ENCODE measurements at places on chromosomes 16 and 17.

DNA sequence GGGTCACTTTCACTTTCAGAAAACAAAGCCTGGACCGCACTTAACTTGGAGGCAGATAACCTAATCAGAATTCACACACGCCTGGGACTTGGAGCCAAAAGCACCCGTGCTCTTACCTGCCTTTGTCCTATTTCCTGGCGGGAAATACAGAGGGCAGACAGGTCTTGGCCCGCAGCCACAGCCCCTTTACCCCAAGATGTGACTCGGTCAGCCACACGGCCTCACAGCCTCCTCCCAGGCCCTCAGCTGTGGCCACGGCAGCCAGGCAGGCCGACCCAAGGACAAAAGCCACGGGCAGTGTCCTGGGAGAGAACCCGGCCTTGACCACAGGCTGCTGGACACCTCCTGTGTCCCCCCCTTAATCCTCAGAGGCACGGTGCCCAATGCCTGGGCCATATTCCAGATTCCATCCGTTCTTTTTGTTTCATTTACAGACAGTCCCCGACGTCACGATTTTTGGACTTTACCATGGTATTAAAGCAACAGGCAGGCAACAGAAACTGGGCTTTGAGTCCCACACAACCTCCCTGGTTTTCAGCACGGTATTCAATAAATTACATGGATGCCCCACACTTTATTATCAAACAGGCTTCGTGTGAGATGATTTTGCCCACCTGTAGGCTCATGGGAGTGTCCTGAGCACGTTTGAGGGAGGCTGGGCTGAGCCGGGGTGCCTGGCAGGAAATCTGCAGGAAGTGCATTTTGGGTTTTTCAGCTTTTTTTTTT is 30.1 kb upstream of the GAA start:
- DNase-seq: no peak

- DNase-seq: no peak
These were observed 116.5 kb downstream of the CMIP start for GRCh38 chr16:81560979-81561657.

GRCh38 chr17:15124264-15124595 is 140.9 kb downstream of the PMP22 start:
- no peak for DNase-seq

DNA sequence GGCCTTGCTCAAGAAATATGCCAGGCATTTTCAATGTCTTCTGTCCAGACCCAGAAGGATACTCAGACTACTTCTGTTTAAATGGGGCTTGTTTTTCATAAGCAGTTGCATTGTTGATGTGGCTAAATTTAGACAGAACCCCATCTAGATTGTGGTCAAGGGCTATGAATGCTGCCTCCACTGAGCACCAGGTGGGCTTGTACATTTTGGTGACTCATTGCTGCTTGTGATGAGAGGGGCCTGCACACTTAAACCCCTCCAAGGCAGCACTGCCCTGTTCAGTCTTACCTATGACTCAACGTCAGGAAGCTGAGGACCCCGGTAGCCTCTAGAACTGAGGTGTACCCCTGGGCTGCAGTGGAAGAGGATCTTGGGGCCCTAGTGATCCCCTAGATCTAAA is 144.0 kb downstream of the PRKCA start:
- DNase-seq: no peak

DNA sequence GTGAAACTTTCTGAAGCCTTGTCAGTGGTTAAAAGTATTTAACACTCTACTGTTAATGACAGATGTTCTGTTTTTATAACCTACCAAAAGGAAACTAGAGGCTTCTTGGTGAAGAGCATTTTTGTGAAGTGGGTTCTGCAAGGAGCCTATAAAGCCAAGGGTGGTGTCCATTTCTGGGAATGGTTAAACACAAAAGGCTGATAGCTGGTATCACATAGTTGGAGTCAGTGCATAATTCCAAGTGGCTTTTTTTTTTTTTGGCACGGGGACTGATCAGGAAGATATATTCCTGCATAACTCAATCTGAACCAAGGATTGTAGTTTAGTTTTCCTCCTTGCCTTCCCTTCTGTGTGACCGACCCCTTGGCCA is 27.6 kb upstream of the KPNB1 start:
- no peak for DNase-seq

DNA sequence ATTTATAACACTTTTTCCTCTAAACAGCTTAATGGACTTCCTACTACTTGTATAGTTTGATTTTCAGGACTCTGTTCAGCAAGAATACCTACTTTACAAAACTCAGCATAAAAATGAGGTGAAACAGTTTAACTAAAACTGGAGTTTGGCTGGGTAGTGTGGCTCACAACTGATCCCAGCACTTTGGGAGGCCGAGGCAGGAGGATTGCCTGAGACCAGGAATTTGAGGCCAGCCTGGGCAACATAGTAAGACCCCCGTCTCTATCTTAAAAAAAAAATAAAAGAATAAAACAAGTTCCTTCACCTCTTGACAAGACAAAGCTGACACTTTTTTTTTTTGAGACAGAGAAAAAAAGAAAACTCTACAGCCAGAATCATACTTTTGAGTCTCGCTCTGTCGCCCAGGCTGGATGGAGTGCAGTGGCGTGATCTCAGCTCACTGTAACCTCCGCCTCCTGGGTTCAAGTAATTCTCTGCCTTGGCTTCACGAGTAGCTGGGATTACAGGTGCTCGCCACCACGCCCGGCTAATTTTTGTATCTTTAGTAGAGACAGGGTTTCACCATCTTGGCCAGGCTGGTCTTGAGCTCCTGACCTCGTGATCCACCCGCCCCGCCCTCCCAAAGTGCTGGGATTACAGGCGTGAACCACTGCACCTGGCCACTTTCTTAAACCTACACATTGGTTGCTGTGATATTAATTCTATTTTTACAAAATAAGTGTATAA is 2.6 kb downstream of the PDF start:
- DNase-seq: no peak

DNA sequence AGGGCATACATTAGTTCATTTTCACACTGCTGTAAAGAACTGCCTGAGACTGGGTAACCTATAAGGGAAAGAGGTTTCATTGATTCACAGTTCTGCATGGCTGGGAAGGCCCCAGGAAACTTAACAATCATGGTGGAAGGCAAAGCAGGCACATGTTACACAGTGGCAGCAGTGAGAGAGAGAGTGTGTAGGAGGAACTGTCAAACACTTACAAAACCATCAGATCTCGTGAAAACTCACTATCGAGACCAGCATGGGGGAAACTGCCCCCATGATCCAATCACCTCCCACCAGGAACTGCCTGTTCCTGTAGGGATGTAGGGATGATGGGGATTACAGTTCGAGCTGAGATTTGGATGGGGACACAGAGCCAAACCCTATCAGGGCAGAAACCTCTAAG is 17.2 kb downstream of the NUBP1 start:
- no peak for DNase-seq

DNA sequence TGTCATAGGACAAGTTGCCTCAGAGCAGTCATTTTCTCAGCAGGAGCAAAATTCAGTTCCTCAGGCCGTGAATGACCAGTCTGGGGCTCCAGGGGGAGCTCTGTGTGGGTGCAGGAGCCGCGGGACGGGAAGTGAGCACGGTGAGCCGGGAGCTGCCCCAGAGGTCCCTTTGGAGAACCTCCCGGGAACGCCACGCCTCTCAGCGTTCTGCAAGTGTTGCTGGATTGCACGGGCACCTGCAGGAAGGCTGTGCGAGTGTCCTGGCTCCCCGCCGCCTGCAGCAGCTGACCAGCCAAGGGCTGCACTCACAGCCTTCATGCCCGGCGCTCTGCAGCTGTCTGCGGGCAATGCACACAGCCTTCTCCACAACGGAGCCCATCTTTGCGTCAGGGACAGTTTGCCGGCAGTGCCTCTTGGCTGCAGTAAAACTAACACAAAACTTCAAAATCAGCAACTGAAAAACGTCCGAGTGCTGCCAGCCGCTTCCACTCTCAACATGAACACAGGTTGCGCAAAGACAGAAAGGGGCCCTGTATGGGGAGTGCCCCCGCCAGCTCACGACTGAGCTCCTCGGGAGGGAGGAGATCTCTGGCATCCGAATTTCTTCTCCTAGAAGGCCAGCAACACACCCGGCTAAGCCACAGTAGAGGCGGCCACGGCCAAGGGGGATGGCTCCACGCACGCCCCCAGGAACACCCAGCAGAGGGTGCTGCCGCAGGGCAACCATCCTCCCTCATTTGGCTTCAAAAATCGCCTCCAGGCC is 16.0 kb downstream of the NDUFAF8 start:
- DNase-seq: peak; percentile 95

DNA sequence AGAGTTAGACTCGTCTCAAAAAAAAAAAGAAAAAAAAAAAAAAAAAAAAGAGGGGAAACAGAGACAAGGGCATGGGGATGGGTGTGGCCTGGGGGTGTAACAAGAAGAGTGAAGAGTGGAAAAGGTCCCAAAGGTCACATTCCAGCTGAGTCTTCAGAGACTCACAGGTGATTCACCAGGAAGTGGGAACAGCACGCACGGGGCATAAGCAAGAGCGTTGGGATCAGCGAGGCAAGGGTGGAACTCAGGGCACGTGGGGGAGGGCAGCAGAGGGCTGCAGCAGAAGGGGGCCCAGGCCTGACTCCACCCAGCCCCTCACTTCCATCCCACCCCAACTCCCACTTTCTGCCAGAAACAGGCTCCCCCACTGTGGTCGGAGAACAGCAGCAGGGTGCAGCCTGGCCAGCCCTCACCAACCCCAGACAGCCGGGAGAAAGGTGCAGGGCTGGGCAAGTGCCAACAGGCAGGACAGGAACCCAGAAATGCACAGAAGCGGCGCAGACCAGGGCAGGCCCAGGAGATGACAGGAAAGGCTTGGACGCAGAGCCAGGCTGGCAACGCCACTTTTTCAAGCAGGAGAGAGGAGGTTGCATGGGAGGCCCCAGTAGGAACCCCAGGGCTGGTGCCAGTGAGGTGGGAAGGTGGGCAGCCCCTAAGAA is 3.3 kb downstream of the MEAK7 start:
- no peak for DNase-seq

DNA sequence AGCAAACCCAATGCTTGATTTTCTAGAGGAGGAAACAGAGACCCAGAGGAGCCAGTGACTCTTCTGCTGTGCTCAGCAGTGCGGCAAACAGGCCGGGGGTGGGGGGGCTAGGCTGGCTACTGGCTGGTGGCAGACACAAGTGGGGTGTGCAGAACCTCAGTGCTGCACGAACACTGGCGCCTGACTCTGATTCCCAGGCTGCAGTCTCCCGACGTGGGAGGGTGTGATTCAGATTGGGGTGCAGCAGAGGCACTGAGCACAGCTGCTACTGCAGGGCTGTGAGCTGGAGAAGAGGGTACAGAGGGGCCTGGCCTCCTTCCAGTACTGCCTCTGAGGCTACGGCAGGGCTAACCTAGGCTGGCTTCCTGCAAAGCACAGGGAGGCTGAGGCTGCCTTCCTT is 8.1 kb downstream of the RPL19 start:
- DNase-seq: no peak

GRCh38 chr16:83966153-83966696 is 1.8 kb upstream of the NECAB2 start:
- DNase-seq: no peak

GRCh38 chr16:68069511-68070248 is 15.5 kb upstream of the NFATC3 start:
- no peak for DNase-seq

GRCh38 chr16:28131181-28131580 is 67.7 kb upstream of the GSG1L start:
- DNase-seq: no peak

GRCh38 chr16:87822108-87822970 is 47.0 kb downstream of the SLC7A5 start:
- no peak for DNase-seq

DNA sequence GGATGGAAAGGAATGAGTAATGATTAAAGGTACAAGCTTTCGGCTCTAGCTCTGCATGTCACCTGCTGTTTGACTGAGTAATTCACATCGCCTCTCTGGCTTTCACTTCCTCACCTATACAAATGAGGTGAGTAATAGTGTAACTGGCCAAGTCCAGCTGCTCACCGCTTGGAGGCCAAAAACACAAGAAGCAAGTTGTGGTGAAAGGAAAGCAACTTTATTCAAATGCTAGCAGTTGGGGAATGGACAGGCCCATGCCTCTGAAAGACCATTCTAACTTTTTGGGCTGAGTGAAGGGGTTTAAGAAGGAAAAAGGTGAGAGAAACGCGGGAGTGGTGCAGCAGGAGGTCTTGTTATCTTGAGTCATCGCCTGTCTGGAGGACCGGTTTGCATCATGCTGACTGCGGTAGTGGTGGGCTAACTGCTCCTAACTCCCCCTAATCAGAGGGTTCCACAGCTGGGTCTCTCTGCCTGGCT is 45.7 kb upstream of the CSNK2A2 start:
- DNase-seq: no peak

DNA sequence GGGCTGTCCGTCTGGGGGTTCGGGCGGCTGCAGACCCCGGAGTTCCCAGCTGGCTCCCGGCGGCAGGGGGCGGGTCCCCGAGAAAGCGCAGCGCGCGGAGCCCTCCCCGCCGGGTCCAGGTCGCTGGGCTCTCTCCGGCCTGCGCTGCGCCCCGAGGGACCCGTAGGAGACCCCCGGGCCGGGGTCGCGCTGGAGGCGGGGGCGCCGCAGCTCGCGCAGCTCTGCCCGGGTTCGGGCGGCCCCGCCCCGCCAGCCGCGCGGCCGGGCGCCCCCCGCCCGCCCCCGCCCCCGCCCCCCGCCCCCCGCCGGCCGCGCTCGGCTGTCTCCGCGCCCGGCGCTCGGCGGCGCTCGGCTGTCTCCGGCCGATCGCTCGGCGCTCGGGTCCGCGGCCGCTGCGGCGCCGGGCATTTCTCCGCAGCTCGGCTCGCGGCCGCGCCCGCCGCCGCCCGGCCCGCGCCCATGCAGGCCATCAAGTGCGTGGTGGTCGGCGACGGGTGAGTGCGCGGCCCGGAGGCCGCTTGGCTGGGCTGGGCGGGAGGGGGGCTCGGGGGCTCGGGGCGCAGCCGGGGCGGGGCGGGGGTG is at the start of gene RAC3:
TSS of gene RAC3 (plus strand) at position 376 of the 582 bp plus-strand sequence. CDS start at position 460, 84 bp downstream.
- DNase-seq: peak; percentile 28
